ENCODE measurements at places on chromosomes 3 and 15.

- no peak for DNase-seq
Observed at GRCh38 chr15:64351265-64351664, 4.7 kb downstream of the CSNK1G1 start.

- DNase-seq = no peak
Observed at GRCh38 chr3:30084971-30085403, 521.4 kb upstream of the TGFBR2 start.

GRCh38 chr3:40422861-40423260 is 34.3 kb upstream of the RPL14 start:
- no peak for DNase-seq

DNA sequence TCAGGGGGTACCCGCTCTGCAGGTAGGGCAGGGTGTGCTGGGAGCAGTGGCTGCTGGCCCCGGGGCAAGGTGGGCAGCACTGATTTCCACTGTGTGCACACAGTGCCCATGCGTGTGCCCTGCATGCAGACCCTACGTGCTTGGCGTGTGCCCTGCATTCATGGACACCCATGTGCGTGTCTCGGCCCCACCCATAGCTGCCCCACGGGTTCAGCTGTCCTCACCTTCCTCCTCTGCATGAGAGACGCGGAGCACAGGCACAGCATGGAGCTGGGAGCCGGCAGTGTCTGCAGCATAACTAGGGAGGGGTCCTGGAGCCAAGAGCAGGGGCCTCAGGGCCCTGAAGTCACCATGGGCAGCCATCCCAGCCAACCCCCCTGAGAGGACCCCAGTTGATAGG is 1.6 kb upstream of the UCN2 start:
- DNase-seq = no peak

DNA sequence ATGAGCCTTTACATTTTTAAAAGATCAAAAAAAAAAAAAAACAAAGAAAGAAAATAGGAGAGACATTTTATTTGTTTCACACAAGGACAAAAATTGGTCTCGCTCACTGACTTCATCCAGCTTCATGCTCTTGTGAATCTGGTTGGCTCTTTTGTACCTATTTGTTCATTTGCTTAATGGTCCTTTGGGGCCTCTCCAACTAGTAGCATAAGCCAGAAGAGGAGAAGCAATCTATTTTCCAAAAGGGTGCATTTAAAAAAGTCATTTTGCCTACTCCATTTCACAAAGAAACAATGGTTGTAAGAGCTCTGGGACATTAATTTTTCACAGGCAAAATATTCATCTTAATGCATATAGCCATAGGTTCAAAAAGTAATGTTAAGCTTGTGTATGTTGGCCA is 168.3 kb upstream of the ADAMTS9 start:
- no peak for DNase-seq

DNA sequence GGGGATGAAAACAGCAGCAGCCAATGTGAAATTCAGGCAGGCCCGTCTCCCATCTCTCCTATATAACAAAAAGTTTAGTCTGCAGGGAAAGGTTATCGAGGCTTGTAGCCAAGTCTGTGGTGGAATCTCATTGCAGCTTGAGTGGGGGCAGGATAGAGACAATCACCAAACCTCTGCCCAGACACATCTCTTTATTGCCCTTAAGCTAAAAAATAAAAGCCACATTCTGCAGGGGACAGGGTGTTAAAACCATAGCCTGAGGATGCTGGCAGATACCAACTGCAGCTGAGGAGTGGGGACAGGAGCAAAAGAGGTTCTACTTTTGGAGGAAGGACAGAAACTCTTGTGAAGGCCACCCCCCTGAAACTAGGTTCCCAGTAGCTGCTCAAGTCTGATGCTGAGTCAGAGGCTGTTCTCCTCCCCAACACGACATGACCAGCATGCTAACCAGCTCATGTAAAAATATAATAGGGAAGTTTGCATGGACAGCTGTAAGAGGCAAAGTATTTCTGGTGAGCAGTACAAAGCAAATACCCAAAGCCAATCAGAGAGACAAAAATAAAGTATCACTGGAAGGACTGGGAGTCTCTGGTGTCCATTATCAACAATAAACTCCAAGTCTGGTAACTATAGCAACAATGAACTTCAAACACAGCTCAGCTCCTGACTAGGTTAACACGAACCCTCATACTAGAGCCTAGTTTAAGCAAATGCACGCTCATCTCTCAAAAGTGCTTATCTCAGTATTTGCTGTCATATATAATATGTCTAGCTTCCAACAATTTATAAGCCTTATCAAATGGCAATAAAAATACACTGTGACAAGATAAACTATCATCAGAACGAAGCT is 362.2 kb upstream of the SLCO3A1 start:
- no peak for DNase-seq

DNA sequence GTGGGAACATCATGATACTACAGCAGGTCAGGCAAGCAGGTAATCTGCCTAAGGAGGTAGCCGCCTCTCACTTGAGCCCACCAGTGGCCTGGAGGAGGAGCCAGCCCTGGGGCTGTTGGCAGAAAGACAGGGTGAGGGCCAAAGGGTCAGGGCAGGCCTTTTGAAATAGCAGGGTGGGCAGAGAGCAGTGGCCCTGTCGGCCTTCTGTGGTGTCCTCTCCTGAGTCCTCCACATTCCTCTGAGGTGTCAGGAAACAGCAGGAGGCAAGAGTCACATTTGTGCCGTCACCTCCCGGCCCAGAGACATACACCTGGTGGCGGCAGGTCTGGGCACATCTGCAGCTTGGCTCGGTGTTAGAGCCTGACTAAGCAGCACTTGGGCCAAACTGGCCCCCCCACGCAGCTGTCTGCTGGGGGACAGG is 3.9 kb upstream of the BNC1 start:
- DNase-seq = no peak

DNA sequence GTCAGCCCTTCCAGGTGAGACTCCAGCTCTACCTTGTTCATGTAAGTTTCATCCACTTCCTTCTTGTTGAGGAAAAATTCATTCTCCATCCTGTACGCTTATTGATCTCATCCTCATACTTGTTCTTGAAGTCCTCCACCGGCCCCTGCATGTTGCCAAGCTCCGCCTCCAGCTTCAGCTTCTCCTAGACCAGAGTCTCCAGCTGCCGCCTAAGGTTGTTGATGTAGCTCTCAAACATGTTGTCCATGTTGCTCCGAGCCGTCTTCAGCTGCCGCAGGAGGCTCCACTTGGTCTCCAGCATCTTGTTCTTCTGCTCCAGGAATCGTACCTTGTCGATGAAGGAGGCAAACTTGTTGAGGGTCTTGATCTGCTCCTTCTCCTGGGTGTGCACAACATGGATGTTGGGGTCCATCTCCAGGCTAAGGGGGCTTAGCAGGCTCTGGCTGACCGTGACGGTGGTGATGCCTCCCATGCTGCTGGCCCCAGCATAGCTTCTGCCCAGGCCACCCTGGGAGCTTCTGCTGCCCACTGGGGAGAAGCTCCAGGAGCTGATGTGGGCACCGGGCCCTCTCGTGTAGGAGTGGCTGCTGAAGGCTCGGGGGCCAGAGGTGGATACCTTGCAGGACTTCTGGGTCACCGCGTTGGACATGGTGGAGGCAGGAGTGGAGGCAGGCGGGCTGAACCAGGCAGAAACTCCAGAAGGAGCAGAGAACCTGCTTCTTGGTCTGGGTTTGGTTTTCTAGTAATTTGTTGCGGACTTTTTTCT is 422.6 kb upstream of the ARPP21 start:
- DNase-seq = no peak

DNA sequence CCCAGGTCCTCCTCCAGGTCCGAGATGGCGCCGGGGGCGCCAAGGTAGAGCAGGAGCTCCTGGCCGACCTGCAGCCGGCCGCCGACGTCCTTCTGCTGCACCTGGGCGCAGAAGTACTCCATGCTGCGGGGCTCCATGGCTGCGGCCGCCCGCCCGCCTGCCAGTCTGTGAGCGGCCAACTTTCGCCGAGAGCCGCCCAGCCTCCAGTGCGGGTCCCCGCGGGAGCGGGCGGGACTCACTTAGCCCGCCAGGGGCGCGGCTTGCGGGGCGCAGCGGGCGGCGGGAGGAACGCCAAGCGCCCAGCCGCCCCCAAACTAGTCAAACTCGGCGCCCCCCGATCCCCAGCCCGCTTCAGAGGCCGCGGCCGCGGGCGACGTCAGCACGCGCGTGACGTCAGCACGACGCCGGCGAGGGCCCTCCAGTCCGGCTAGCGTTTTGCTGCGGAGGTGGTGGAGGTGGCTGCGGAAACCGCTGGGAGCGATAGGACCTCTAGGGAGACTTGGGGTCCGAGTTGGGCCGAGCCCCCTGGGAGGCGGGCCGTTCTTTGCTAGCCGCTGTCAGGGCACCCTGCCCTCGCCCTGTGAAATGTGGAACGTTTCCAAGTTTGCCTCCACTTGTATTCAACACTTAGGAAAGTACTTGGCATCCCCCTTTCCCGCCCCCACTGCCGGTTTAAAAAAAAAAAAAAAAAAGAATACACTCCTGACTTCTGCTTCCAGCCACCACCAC is at the start of gene CLASP2:
TSS of gene CLASP2 (minus strand) at position 389 of the 729 bp plus-strand sequence. CDS start at position 137, 252 bp downstream.
- DNase-seq = peak; percentile 64

- DNase-seq = no peak
Observed at GRCh38 chr3:188458756-188459155, 304.8 kb downstream of the LPP start.

DNA sequence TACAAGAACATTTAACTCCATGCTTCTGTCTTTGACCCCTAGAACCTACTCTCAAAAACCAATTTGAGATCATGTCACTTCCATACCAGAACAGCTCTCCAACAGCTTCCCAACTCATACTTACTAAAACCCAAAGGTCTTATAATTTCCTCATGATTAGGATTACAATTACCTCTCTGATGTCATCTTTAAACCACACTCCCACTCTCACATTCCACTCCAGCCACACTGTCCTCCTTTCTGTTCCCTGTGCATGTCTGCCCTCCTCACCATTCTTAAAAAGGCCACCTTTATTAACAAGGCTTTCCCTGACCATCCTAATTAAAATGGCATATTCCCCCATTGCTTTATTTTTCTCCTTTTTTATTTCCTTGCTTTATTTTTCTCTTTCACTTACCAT is 18.9 kb downstream of the PHC3 start:
- no peak for DNase-seq

DNA sequence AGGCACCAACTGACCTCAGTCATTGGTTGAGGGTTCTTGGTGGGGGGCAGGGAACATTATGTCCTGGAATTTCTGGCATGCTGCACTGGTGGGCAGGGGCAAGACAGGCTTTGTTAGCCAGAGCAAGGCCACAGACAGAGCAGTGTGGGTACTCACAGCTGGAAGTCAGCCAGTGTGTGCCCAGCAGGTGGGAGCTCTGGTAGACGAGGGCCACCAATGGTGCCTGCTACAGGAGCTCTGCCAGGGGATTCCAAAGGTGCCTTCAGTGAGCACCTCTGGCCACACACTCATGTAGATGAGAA is 31.3 kb downstream of the CYP8B1 start:
- DNase-seq = no peak

DNA sequence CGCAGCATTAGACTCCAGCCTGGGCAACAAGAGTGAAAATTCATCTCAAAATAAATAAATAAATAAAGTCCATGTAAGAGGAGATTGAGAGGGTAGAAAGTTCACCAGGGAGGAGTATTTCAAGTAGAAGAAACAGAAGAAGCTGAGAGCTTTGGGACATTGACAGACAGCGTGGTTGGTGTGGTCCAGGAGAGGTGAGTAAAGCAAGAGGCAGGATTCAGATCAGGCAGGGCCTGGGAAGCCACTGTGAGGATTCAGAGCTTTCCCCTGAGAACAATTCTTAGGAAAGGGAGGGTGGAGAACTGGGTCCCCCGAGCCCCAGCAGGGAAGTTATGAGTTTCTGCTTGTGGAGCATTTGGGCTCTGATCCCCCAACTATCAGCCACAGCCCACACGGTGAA is 54.2 kb upstream of the AMOTL2 start:
- no peak for DNase-seq

DNA sequence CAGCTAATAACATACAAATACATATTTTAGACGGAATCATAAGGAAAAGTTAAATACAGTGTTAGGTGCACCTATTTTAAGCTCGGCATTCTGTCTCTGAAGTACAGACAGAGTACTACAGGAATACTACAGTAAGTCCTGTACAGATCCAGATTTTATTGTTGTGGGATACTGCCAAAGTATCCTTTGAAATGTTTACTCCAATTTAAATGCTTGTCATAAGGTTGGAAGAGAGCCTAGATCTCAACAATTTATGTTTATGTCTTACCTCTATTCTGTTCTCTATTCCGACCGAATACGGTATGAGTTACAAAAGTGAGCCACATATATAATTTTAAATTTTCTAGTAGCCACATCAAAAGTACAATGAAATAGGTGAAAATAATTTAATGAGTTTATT is 25.3 kb downstream of the PLD1 start:
- no peak for DNase-seq

GRCh38 chr15:31266712-31267111 is 59.9 kb upstream of the KLF13 start:
- DNase-seq = no peak

DNA sequence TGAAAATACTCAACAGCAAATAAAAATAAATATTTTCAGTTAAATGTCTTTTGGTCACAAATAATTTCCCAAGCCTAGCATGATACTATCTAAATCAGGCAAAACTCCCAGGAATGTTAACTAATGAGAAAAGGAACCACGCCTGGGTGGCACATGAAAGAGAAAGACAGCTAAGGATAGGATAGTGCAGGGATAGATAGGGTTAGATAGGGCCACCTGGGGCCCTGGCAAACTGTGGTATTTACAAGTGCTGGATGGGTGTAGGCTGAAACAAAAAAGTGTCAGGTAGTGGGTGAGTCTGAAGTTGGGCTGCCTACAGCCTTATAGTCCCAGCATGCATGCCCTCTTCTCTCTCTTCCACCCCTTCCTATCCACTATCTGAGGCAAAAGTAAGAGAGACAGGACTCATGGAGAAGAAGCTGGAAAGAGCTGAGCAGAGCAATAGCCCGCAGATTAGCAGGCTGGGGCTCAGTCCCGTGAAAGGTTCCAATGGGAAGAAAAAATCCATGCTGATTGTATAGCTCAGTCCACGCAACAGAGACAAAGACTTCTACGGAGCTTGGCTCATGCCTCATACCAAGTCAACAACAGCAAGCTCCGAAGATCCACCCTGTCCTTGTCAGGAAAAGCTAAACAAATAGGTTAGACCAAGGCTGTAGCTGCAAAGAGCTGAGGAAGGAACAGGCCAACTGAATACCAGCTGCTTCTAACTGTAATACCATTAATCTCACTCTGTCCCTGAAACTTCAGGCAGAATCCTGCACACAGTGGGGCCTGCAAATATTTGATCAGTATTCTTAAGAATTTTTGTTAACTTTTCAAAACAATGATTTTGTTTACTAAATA is 342.1 kb upstream of the ATP11B start:
- no peak for DNase-seq

GRCh38 chr3:182698078-182698477 is 95.2 kb upstream of the ATP11B start:
- no peak for DNase-seq

GRCh38 chr15:78810362-78811123 is 721 bp downstream of the ADAMTS7 start:
- peak; percentile 7 for DNase-seq

- DNase-seq = no peak
Observed at GRCh38 chr3:169607949-169608348, 55.6 kb downstream of the MECOM start.

DNA sequence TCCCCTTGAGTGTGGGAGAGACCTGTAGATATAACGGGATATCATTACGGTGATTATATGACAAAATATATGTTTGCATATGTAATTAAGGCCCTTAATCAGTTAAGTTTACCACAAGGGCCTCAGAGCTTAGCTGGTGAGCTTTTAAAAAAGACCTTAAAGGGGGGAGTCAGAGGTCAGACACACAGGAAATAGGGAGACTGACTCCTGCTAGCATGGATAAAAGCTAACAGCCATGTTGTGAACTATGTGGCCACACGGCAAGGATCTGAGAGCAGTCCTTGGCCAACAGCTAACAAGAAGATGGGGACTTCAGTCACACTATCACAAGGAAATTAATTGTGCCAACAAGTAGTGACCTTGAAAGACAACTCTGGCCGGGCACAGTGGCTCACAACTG is 3.1 kb downstream of the STAG1 start:
- DNase-seq = no peak

Data from activated naive CD4-positive, alpha-beta T cell (primary cell).